ENCODE measurements at places on chromosomes 2 and 18.

GRCh38 chr2:148726228-148726627 lies 81.7 kb downstream of the EPC2 start:
- DNase-seq: no peak

- DNase-seq: no peak
These were observed 61.3 kb downstream of the TMEM247 start for GRCh38 chr2:46540496-46541331.

DNA sequence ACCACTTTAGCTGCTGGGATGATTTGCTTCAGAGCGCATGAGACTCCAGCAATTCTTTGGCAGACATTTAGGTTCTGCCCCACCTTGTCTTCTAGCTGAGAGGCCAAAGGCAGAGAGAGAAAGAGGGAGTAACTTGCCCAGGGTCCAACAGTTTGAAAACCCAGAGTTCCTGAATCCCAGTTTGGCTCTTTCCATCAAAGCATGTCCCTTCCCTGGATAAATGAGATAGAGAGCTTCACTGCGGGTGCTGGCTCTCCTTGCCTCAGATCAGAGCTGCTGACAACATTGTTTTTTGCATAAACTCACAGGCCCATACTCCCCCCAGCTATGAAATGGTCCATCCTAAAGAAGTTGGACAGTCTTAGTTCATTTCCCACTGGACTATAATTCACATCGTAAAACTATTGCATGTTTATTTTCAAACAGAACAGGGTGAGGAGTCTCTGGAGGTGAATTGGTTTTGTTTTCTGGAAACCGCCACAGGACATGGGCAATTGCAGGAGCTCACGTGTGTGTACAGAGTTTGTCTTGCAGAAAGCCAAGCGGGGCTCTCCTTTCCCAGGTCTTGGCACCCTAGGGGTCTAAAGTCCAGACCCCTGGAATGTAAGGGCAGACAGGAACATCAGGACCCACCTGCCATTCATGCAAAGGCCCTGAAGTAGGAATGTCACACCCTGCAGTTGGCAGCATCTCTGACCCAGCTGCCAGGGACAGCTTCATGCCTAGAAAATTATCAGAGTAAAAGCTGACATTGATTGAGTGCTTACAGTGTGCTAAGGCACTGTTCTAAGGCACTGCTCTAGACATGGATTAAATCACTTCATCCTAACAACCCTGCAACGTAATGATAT lies 25.0 kb upstream of the SLC14A2 start:
- no peak for DNase-seq

DNA sequence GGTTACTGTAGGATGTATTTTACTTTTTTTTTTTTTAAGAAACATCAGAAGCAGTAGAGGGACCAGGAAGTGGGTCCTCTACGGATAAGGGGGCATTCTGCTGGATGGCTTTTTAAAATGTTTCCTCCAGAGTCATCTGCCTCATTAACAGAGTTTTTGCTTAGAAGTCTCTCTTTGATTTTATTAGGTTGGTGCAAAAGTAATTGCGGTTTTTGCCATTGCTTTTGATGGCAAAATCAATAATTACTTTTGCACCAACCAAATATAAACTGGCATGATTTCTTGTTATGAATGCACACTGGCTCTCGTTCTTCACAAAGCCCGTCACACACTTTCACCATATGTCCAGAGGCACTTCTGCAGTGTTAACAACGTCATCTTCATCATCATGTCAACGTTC lies 68.5 kb upstream of the FAM237A start:
- DNase-seq: no peak

GRCh38 chr2:235595422-235596010 lies 101.7 kb downstream of the AGAP1 start:
- no peak for DNase-seq

DNA sequence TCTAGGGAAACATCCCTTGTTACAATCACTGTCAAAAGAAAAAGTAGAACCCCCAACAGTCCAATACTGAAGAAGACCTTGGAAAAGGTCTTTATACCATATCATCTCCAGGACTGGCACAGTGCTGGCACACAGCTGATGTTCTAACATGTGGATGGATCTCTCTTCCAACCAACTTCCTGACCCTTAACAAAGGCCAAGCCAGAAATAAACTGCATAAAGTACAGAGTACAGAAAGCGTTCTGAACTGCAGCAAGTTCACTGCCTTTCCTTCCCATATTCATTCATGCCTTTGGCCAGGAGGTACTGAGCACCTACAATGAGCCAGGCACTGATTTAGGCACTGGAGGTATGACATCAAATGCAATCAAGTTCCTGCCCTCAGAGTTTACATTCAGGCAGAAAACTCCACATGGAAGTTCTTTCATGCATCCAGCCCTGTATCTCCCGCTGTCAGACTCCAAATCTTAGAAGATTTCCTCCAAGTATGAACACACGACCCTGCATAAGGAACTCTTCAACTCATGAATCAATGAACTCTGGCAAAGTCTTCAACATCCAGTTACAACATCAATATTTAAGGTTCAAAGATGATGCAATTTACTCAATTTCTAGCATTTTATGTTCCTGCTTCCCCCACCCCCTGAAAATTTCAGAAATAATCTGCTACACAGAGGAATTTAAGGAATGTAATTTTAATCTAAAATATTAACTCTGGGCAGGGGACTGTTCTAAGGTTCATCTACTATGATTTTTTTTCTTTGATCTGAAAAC lies 33.8 kb downstream of the ACVR1 start:
- DNase-seq: no peak

GRCh38 chr18:31679791-31680432 lies 4.5 kb downstream of the B4GALT6 start:
- DNase-seq: no peak

DNA sequence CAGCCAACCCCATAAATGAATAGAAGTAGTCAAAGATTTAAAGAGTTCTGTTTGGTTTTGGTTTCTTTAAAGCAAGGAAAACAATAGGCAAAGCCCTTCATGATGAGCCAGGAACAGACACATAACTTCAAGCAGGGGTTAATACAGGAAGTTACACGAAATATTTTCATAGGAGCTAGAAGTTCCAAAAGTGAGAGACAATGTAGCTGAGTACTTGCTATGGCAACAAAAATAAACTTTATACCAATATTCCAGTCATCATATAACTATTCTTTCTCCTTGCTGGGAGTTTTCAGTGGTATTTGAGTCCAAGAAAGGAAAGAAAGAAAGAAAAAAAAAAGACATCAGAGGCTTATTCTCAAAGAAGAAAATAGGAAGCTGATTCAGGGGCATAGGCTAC lies 56.2 kb downstream of the COBLL1 start:
- no peak for DNase-seq

DNA sequence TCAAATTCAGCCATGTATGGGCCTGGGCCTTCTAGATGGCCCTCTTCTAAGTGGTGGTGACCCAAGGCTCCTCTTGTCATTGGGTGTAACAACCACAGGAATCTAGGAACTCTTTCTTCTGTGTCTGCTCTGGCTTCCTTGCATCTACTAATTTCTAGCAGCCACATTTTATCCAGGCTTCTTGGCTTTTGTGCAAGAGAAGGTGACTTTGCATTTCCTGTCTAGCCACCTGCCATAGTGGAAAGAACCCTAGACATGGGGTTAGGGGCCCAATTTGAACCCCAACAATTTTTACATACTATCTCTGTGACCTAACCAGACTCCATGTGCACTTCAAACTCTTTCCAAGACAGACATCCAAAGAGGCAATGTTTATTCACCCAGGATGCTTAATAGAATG lies 25.1 kb downstream of the SMYD1 start:
- no peak for DNase-seq

DNA sequence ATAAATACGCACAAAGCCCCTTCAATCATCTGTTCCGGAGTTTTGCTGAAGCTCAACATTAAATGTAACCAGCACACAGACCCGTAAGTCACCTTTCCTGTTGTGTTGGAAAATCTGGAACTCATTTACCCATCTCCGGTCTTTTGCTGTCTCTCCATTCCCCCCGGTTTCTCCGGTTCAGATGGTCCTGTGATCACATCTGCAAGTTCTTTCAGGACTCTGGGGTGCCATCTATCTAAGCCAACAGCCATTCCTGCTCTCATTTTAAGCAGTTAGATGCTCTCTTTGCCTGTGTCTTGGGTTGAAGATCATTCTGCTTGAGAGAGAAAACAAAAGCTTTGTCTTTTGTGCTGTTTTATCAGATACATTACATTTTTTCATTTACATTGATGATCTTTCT lies 91.7 kb upstream of the TGIF1 start:
- no peak for DNase-seq

DNA sequence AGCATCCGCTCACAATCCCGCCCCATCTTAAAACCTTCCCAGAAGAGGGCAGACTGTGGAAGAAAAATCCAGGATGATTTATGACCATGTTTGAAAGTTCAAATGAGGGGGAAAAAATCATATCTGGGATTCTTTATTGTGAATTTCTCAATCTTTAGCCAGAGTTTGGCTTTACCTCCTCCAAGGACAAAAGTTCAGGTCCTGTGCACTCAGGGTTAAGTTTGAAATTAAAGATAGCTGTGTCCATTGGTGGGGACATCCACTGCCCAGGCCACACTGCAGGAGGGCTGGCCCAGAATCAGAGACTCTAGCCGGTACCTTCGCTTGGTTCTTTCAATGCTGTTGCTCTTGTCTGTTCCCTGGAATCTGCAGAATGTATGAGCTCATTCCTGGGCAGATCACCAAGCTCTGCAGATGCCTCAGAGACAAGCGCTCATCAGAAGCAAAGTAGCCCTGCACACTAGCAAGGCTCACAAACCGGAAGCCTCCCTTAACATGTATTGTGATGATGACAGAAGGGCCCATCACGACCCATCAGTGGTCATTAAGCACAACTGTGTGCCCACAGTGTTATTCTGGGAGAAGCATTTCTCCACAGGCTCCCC lies 375.3 kb upstream of the KLHL29 start:
- DNase-seq: no peak

GRCh38 chr18:36580874-36581750 lies 247.7 kb downstream of the TPGS2 start:
- no peak for DNase-seq

DNA sequence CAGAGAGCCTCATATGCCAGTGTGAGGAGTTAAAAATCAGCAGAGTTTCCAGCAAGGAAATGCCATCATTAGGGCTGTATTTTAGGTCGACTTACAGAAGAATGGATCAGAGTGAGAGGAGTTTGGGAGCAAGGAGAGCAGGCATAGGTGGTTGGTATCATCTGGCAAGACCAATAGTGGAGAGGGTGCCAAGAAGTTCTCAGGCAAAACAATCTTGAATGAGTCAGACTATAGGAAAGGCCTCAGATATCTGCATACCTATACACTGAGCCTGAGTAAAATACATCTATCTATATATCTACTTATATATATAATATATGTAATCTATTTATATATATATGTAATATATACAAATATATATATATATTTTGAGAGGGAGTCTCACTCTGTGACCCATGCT lies 57.3 kb downstream of the TMEFF2 start:
- DNase-seq: no peak

DNA sequence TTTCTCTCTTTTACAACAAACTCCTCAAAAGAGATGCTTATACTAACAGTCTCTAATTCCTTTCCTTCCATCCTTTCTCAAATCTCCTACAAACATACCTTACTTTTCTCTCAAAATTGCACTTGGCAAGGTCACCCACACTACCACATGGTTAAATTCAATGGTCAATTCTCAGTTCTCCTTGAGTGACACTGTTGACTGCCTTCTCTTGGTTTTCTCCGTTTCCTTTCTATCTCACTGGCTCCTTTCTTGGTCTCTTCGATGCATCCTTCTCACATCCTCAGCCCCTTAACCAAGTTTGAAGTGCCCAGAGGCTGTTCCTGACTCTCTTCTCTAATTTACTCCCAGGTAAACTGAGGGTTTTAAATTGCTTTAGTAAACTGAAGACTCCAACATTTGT lies 12.5 kb downstream of the C1D start:
- no peak for DNase-seq

DNA sequence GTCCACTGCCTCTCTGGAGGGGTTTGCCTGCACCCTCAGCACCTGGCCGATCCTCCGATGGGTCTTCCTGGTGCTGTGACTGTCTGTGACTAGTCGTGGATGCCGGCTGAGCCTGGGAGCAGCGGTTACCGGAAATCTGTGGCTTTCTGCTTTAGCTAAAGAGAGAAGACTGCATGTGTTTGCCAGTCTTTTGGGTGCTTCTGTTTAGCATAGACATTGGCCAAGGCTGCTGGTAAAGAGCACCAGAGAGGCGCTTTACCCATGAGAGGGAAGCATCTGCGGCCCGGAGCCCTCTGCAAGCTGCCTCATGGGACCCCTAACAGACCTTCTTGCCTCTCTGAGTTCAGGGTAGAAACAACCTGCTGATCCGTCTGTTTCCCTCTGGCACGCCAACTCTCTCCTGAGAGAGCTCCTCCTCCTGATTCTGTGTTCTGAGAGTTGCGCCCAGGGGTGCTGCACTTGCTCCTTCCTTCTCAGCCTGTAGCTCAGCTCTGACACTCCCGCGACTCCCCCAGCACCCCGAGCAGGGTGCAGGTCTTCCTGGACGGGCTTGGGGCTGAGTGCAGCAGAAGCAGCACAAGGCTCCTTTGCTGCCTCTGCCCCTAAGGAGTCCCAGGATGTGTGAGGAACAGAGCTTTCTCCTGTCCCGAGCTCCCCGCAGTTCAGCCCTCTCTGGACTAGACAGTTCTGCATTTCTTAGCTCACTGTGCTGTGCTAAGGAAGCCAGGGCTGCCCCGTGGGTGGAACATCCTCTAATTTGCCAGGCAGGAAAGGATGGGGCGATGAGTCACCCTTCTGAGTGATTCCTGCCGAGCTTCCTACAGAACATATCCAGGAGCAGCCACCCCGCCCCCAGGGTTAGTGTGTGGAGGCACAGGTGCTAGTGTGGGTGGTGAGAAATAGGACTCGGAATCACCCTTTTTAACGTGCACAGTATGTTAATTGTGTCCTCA lies 203.2 kb downstream of the SH3RF3 start:
- DNase-seq: no peak

DNA sequence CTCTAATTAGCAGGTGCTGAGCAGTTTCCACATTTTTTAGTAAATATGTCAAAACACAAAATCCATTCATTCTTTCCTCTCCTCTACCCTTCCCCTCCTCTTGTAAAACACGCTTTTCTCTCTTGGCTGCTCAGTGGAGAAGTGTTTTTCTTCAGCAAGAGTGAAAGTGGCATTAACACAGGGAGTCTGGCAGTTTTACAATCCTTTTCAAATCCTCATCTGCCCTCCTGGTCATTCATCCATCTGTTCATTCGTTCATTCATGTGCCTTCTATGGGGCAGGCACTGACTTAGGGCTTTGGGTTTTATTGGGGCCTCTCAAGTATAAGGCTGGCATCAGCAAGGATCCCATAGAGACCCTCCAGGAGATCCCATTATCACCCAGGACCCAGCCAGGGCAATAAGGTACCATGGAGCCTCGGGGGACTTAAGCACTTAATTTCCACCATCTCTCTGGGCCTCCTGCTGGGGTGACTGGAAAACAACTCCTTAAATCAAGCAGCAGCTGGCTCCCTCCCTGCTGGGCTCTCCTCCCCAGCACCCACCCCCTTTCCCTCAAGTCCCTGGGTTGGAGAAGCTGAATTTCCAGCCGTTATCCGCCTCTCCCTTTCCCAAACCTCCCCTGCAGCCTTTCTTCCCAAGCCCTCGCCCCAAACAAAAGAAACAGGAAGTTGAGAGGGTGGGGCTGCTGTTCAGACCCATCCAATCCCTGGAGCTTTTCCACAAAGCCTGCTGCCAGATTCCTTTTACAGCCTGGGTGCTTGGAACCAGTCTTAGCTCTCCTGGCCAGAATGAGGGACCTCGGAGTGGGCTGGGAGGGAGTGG lies 32.6 kb downstream of the MARCHF4 start:
- peak; percentile 12 for DNase-seq

GRCh38 chr2:40218679-40219078 lies 233.2 kb downstream of the SLC8A1 start:
- DNase-seq: no peak

GRCh38 chr18:55838841-55839240 lies 250.8 kb upstream of the TCF4 start:
- no peak for DNase-seq

GRCh38 chr2:37365669-37366068 lies 21.2 kb downstream of the QPCT start:
- DNase-seq: no peak

Data from NCI-H187 treated with DMSO at 0.1 percent for 48 hours (cell line).